CD4-positive, alpha-beta T cell treated with Interleukin-17A for 1 hour (primary cell): ENCODE measurements at places on chromosomes 7 and 10.

GRCh38 chr10:72323771-72324191, 30.9 kb downstream of the DNAJB12 start:
- no peak for DNase-seq

DNA sequence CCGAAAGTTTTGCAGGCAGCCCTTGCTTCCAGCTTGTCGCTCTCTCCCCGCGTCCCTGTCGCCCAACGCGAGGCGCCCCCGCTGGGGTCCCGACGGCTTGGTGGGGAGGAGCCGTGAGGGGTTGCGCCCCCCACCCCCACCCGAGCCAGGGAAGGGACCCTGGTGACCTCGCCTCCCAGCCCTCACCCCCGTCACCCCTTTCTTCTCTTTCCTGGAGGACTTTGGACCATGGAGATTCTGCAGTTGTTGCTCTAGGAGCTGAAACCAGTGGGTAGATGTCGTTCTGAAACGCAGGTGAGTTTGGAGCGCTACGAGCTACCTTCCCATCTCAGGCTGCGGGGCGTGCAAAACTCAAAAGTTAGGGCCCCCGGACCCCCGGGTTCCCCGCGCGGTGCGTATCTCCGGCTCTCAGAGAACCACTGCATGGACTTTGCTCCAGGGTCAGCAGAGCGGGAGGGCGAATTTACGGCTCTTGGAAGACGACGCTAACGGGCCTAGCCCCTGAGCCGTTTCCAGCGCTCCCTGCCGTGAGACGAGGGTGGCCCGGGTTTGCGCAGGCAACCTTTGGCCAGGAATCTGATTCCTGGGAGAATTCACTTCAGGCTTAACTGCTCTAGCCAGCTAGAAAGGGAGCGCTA, 684 bp upstream of the ATXN7L1 start:
- DNase-seq = no peak

DNA sequence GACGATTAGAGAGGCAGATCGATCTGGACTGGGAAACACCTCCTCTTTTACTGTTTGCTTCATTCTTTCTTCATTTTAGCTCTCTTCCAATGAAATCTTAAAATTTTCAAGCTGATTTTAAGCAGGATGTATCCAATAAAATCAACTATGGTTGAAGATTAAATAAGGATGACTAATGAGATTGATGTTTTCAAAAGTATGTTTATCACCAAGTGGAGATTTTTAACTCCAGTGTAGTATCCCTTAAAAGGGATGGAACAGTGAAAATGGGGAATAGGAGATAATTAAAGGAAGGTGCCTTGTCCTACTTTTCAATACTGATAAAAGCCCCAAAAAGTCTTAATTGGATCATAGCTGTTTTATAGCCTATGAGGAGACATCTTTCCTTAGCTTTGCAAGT, 11.6 kb upstream of the LIPF start:
- no peak for DNase-seq

DNA sequence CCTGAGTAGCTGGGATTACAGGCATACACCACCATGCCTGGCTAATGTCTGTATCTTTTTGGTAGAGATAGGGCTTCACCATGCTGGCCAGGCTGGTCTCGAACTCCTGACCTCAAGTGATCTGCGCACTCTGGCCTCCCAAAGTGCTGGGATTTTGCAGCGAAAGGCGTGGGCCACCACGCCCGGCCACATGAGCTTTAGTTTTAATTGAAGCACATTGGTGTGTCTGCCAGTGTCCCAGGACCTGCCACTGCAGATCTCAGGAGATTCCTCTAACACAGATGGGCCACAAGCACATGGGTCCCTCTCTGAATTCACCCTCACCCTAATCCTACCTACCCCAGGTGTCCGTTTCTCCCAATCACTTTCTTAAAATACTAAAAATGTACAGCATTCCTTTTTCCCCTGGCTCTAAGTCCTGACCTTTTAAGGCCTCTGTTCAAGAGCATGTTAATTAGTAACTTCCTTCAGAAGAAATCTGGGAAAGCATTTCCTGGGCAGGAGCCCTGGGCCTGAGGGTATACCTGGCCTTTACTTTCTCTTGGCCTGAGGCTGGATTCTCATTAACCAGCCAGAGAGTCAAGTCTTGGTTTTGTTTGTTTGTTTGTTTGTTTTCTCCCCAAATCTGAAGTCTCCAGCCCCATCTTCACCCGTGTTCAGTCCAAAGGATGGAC, 82.6 kb downstream of the PRPF18 start:
- DNase-seq = no peak

DNA sequence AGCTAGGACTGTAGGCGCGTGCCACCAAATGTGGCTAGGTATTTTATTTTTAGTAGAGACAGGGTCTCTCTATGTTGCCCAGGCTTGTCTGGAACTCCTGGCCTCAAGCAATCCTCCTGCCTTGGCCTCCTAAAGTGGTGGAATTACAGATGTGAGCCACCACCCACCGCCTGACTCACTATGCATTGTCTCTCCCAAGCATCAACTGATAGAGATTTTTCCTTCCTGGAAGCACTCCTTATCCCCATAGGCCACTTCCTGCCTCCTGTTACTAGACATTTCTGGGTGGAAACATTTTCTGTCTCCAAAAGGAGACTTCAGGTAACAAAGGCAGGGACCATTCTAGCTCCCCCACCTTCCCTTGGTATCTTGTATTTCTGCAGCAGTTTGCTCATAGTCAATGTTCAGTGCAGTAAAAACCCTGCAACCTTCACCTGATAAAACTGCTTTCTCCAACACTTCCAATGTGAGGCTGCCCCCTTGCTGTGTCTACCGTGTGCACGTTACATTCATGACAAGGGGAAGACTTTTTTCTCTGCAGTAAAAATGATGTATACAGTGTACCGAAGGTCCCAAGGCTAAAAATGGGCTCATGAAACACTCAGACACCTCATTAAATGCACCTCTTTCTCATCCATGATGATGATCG, 84.9 kb downstream of the NHLRC2 start:
- no peak for DNase-seq

DNA sequence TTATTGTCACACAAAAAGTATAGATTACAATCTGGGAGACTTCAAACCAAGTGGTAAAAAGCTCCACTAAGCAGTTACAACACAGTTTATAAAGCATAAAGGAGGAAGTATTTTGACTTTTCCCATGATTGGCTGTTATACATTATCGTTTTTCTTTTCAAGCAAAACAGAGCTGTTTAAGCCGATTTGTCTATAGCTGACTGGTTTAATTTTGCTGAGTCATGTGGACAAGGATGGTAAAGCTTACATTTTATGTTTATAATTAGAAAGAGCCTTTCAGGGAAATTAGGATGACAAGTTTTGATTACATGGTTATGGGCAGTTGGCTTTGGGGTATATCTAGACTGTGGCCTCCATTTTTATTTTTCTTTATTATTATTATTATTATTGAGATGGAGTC, 152.5 kb upstream of the STK17A start:
- no peak for DNase-seq
